Esophagus squamous epithelium (tissue), 5 donors: ENCODE measurements at places on chromosomes 3 and 15.
A peak's percentile ranks its signal among the peaks of the same experiment; 100 is the strongest.

- no peak for DNase-seq
These were observed 24.7 kb downstream of the NPTN start for GRCh38 chr15:73608475-73608874.

DNA sequence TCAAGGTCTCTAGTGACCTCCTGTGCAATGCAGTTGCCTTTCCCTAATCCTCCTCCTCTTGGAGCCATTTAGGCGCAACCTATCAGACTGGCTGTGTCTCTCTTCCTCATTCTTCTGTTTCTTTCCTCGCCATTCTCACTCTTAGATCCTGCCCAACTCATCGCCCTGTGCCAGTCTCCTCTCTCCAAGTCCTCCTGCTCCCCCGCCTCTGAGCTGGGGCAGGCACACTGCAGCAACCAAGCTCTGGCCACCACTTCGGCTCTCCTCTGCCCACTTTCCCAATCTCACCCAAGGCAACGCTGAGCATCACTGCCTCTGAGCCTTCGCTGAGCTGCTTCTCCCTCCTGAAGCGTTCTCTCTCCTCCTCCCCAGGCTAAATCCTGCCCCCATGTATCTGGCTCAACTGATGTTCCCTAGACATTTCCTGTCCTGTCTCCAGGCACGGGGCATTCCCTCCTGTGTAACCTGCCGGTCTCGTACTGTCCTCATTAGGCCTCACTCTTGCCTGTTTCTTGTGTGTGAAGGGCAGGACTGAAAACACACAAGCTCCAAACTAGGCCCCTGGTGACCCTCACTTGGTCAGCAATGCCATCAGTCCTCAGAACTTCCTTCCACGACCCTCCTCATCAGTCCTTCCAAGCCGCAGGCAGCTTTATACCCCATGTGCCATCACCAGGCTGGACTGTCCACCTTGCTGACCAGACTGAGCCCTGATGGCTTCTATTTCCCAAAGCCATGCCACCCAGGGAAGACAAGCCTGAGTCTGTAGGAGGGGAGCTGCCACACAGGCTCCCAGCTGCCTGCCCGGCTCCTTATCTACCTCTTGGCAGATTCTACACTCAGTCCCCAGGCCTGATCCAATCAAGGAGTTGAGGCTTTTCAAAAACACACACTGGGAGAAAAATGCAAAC, 85.6 kb downstream of the SEC22A start:
- DNase-seq, result no peak

- DNase-seq, result no peak
These were observed 45.2 kb upstream of the BDH1 start for GRCh38 chr3:197600796-197601565.

- no peak for DNase-seq
These were observed 23.7 kb downstream of the PPP2R3A start for GRCh38 chr3:135989242-135989641.

- DNase-seq, result no peak
These were observed 128.8 kb downstream of the PLCL2 start for GRCh38 chr3:17013571-17013970.

DNA sequence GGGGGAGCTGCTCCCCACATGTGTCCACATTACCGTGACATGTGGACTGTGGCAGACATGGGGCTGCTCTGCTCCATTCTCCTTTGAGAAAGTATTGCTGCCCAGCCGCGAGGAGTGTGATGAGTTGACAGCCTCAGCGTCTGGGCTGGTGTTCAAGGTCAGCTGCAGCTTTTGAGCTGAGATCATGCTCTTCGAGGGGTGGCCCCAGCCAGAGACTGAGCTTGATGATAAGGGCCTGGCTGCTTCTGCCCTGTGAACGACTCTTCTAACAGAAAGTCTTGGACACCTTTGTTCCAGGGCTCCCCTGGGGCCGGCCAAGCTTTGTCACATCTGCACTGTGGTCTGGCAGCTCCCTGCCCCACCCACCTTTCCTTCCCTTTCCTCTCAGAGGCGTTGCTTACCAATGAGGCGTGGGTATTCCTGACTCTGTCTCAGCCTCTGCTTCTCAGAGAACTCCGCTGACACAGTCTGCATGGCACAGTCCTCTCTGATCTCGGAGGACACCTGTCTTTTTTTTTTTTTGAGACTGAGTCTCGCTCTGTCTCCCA, 86.6 kb downstream of the CHRD start:
- DNase-seq, result no peak

GRCh38 chr15:63491979-63492378, 12.4 kb upstream of the USP3 start:
- DNase-seq, result no peak

DNA sequence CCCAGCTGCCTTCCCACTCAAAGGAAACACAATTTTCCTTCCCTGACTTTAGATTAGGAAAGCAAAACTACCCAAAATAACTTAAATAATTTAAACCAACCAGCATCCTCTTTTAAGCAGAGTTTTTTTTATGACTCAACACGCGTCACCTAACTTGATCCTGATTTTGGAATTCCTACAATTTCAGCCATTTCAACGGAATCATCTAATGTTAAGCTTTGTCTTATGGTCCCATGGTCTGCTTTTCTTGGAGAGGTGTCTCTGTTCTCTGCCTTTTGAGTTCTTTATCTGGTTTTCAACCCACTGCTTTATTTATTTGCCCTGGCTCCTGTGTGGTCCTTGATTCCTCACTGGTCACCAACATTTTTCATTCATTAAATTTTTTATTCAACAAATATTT, 219.2 kb upstream of the ARHGEF26 start:
- no peak for DNase-seq

DNA sequence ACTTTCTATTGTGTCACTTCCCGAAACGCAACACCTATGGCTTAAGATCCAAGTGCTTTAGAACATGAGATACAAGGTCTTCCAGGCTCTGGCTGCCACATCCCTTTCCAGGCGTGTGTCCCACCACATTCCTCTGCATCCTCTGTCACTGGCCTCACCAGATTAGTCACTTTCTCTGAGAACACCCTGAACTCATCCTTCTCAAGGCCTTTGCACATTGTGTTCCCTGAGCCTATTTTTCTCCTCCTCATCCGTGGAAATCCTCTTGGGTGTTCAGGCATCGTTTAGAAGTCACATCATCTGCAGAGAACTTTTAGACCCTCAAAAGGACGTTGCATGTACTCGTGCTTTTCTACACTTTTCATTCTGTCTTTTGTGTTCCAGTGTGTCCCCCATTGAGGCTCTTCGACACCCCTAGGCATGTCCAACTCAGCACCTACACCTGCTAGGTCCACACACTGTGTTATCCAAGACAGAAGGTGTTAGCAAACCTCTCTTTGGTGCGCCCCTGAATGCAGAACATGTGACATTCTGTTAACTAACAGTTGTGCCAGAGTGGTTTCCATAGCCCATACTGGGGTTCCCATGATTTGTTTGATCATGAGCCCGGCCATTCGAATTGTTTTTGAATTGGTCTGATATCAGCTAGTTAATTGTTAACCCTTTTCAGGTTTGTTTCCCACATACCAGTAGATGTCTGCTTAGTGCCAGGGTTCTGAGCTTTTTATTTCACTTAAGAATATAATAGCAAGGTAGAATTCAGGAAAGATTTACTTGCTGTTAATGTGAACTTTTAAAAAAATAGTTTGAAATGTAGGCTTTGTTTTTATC, 67.2 kb downstream of the LPP start:
- no peak for DNase-seq

DNA sequence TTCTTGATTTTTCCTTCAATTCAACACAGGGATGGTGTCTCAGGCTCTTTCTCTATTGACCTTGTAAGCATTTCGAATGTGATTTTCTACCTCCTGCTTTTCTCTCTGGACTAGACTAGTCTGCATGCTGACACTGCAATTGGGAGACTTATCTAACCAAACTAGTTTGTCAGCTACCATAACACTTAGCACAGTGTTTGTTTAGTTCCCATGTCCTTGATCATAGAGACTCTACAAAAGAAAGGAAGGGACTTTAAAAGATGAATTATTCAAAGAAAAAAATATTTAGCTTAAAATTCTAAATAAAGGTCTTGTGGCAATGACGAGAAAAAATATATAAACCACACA, 407.0 kb downstream of the ERC2 start:
- no peak for DNase-seq

DNA sequence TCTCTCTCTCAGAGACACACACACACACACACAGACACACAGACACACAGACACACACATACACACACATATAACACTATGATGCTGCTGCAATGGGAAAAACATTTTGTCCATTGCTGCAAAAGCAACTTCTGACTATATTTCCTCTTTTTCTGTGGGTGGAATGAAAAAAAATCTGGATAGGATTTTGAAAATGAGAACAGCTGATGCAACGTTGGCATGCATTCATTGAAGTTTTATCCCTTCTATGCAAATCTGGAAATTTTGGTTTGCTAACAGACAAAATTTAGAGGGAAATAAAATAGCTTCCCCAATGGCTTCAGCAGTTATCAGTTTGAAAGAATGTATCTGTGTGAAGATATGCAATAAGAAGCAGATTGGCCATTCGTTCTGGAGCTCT, 763.4 kb upstream of the GRM7 start:
- DNase-seq, result no peak

DNA sequence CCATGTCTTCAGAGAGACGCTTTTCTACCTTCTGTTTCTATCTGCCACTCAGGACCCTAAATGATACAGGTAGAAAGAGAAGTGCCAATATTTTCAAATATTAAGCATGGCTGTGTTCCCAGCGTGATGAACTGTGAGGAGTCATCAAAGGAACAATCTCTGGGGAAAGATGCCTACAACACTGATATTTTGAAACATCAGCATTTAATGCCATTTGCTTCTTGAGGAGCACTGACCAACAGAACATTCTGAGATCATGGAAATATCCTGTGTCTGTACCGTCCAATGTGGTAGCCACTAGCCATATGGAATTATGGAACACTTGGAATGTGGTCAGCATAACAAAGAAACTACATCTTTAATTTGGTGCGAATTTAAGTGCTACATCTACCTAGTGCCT, 117.9 kb upstream of the COL6A5 start:
- DNase-seq, result no peak

DNA sequence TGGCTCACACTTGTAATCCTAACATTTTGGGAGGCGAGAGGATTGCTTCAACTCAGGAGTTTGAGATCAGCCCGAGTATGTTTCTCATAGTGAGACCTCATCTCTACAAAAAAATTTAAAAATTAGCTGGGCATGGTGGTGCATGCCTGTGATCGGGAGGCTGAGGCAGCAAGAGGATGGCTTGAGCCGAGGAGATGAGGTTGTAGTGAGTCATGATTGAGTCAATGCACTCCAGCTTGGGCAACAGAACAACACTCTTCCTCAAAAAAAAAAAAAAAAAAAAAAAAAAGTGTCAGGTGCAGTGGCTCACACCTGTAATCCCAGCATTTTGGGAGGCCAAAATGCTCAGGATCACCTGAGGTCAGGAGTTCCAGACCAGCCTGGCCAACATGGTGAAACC, 2.4 kb downstream of the RPL39L start:
- no peak for DNase-seq

DNA sequence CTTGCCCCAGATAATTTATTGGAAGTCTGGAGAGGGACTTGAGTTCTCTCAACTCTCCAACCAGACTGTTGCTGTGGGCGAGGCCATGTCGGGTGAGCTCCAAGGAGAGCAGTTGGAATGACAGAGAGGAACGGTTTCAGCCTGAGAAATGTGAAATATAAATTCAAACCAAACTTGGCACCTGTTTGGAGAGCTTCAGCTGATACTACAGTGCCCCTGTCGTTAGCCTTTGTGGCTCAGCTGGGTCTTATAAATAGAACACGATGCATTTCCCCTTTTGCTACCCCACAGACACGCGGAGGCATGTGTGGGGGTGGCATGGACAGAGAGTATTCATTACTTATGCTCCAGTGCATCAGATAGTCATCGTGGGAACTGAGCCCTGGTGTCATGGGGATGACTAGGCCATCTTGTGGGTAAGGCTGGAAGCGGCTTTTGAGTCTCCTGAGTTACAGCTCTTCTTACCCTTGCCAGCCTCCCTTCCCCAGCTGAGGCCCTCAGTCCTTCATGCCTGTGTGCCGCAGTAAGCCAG, 15.6 kb downstream of the SMAD3 start:
- DNase-seq, result peak; percentile 60

- no peak for DNase-seq
These were observed 171.8 kb upstream of the WNT5A start for GRCh38 chr3:55658690-55659562.

- DNase-seq, result no peak
These were observed 39.4 kb upstream of the TRIM71 start for GRCh38 chr3:32778389-32778788.

DNA sequence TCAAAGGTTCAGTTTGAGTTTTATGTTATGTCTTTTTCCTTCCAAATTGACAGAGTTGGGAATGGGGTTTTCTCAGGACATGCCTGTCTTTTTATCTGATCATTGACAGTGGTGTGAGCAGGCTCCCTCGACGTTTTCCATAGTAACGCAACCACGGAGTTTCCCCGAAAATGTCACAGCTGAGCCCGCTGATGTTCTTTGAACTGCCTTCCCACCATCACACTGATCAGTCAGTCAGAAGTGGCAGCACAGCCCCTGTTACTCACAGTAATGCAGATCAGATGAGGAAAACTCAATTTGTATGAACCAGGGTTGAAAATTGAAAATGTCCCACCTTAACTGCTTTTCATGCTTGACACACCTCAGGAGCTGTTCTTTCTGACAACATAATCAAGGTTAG, 210.4 kb downstream of the NECTIN3 start:
- no peak for DNase-seq

DNA sequence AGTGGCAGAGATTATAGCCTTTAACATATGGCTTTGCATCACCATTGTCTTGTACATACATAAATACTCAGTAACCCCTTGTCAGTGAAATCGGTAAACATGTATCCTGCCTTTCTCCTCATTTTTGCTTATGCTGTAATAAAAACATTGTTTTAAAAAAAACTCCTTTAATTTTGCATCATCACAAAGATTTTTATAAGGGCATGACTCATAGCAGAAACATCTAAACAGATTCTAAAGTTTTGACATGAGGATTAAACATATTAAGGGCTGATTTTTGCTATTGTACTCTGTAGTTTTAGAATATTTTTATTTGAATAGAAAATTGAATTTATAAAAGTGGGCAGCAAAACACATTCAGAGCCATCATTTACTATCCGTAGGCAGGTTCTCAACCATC, 275.9 kb downstream of the ZIC4 start:
- no peak for DNase-seq

GRCh38 chr15:67120009-67120838, 54.8 kb downstream of the SMAD3 start:
- no peak for DNase-seq

DNA sequence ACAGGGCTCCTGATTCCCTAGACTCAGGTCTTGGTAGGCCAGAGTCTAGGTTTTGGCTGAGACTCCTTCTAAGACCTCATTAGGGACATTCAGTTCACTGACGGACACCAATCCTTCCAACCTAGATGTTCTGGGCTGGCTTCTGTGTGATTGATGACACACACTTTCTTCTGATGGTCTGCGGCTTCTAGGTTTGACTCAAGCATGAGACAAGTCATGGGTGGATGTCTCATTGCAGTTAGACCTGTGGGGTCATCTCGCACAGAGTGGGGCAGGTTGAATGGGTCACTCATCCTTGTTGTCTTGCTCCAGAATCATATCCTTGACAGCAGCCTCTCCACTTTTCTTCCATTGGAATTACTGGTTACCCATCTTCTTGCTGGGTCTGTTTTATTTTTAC, 35.8 kb downstream of the ARNT2 start:
- DNase-seq, result no peak
